T47D (cell line): ENCODE measurements at places on chromosomes 6 and 20.

DNA sequence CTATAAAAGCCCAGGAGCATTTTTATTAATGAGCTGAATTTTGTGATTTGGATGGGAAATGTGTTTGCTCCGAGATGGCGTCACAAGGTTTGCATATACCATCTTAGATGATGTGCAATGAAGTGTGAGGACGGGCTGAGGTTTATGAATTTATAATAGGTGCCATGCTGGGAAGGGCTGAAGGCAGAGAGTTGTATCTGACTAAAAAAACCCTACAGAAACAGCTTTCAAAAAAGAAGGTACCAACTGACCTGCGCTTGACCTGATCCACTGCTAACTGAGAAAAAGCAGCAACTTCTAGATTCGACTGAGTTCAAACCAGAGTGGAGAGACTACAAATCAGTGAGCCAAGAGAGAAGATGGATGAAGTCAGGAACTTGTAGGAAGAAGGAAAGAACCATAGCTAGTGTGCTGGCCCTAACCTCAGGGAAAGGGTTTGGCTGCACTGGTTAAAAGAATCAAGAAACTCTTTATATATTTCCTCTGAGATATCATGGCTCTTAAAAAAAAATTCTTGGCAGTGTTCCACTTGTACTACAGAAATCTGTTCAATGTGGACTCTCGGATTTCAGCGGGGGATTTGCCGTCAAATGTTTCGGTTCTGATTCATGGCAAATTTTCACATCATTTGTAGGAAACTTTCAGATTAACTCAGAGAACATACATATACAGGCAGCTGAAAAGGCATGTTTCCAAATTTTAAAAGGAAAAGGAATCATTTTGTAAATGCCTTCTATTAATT is 56.5 kb upstream of the HDGFL1 start:
- no peak for DNase-seq

DNA sequence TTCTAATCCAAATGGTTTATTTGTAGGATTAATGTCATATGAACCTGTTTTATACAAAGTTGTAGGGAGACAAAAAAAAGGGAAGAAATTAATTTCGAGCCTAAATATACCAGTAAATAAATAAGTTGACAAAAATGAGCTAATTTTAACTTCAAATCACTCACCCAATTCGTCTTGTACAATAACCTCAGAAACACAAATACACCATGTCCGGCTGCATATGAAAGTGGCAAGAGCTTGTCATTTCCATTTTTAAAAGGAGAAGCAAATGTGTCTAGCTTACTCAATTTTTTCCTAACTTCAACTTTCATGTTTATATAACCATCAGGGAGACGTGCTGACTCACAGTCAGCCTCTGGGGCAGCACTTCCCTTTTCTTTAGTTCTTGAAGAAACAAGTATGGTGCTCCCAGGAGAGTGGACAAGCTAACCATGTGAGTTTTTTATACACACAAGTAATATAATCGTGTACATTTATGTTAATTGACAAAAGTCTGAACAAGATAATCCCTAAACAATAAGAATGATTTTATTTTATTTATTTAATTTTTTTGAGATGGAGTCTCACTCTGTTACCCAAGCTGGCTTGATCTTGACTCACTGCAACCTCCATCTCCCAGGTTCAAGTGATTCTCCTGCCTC is 55.5 kb upstream of the SGK1 start:
- DNase-seq, result no peak

- no peak for DNase-seq
These were observed 136.9 kb downstream of the PREX1 start for GRCh38 chr20:48690888-48691287.

DNA sequence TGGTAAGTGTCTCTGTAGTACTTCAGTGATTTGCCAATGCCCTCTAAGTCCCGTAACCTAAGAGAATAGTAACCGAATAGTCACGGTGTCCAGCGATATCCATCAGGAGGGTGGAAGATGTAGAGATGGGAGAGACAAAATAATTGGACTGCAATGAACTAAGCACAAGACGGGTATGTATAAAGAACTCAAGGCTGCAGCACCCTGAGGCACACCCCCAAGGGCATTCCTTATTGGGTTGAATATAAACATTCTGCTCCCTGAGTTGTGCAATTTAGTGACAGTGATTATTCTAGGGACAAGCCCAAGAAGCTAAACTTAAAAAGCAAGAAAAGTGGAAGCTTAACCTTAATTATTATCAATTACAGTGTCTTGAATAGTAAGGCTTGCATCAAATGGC is 14.6 kb downstream of the DST start:
- DNase-seq, result peak; percentile 22

DNA sequence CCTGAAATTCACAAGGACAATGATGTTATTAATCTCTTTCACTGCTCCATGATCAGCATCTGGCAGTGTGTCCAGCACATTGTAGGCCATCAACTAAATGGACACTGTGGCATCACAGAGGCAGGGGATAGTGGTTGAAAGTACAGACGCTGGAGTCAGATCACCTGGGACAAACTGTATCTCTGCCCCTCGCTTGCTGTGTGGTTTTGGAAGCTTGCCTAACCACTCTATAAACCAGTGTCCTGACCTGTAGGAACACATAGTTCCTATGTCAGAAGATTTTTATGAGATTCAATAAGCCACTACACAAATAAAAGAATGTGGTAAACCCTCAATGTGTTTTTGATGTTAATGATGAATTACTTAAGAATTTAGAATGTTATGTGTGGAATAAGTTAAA is 219.3 kb upstream of the RNF217 start:
- no peak for DNase-seq

GRCh38 chr20:17417225-17417624 is 114.0 kb downstream of the BFSP1 start:
- no peak for DNase-seq

GRCh38 chr6:116971959-116972358 is 94.9 kb downstream of the RFX6 start:
- DNase-seq, result no peak

GRCh38 chr6:159837511-159837910 is 37.4 kb downstream of the PNLDC1 start:
- no peak for DNase-seq

GRCh38 chr6:132365281-132365907 is 35.9 kb downstream of the MOXD1 start:
- no peak for DNase-seq

DNA sequence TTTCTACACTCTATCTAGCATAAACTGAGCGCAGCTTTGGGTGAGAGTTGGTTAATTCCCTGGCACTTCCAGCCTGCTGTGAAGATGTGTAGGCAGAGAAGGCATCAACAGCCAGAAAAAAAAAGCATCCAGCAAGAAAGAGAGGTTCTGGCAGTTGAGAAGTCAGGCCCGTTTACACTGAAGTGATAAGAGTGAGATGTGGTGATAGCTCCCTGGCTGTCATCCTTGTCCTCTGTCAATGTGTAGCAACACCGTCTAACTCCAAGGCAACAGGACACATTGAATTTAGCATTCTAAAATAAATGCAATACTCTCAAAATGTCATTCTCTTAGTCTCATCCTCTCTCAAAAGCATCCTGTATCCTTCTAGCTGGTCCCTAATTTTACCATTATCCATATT is 193.6 kb upstream of the BTBD3 start:
- DNase-seq, result no peak

GRCh38 chr6:23016696-23017095 is 447.3 kb downstream of the HDGFL1 start:
- no peak for DNase-seq

- DNase-seq, result no peak
These were observed 185.0 kb upstream of the PDE10A start for GRCh38 chr6:165848086-165848426.

DNA sequence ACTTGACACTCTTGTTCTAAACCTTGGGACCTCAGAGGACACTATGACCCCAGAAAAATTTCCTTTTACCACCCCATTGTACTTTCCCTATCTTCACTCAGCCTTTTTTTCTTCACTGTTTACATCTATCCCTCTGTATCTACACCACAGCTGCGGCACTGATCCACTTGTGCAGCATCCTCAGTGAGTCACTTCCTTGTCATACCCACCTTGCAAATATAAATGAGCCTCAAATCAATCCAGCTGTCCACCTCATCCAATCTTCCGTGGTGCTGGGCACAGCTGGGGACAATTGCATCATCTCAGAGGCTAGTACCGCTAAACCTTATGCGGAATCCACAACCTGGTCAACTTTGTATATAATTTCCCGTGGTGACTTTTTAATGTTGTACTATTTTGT is 710.5 kb downstream of the QKI start:
- no peak for DNase-seq

DNA sequence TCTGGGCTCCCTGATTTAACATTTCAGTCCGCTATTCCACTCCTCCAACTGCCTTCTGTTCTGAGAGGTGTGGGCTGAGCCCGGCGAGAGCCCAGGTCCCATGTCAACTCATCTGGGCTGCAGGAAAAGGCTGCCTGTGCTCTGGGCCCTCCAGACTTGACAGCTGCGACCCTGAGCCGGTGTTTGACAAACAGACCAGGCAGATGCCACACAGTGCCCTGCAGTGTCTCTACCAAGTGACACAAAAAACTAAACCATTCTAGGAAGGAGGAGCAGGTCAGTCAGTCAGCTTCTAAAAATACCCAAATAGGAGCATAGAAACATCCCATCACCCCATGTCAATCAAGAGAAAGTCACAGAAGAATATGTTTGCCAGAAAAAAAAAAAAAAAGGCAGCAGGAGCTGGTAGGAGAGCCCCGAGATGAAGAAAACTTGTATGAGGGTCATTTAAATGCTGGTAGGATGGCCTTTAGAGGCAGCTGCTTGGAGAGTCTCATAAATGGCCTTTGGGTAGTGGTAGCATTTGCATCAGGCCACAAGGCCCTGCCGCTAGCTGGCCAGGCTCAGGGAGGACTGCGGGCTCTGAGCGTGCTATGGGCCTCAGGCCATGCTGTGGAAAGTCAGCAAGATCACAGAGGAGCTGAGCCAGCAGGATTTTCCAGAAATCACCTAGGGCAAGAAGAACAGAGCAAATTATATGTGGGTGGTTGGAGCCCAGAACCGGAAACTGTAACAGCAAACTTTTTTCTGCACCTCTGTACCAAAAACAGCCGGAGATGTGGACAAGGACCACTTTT is 36.6 kb upstream of the GFOD1 start:
- no peak for DNase-seq
